Hippocampal formation (tissue), 2 donors: ENCODE measurements at places on chromosomes 3 and 15.
A peak's percentile ranks its signal among the peaks of the same experiment; 100 is the strongest.

GRCh38 chr15:66565741-66566144 lies at the start of gene LCTL:
Gene LCTL, minus strand, starts transcription at chr15:66565998. Its CDS starts 633 bp downstream, at chr15:66565365.
- DNase-seq: peak; percentile 8

- no peak for DNase-seq
These were observed 1.3 kb downstream of the CPNE4 start for GRCh38 chr3:132033471-132033870.

GRCh38 chr3:37974121-37975083 lies 16.2 kb upstream of the VILL start:
- DNase-seq: peak; percentile 36

DNA sequence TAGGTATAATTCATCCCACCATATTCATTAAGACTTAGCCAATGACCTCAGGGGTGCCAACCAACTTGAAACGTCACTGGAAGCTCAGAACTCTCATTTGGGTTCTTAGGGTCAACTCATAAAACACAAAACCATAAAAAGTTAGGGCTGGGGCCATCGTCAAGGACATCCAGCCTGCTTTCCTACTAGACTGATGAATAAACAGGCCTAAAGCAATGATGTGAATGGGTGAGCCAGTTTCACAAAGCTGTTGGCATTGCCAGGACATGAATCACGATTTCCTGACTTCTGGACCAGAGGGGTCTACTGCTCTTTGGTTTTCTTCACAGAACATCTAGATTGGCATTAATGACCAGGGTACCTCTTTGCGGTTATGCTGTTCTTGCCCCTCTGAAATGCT lies 64.7 kb downstream of the EOMES start:
- no peak for DNase-seq

DNA sequence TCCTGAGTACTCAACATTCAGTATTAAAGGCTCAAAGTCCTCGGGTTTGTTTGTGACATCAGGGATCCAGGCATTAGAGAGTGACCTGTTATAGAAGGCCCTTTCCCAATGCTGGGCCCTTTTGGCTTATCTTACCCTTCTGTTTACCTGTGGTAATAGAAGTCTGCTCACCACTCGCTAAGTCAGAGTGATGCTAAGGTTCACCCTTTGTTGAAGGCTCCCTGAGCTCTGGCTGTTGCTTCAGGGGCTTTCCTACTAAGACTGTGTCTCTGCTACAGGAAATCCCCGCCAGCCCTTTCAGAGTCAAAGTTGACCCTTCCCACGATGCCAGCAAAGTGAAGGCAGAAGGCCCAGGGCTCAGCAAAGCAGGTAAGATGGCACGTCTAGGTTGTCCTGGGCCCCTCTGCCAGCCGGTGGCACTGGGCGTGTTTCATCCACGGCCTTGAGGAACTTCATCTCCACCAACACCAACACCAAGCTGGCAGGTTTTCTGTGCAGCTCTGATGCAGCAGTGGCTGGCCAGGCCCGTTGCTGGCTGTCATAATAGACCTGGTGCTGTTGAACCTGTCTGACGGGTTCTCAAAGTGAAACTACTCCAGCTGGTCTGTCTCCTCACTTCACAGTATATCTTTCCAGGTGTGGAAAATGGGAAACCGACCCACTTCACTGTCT lies 99.1 kb downstream of the DNASE1L3 start:
- no peak for DNase-seq

GRCh38 chr3:45711931-45712330 lies 22.7 kb downstream of the SACM1L start:
- no peak for DNase-seq

DNA sequence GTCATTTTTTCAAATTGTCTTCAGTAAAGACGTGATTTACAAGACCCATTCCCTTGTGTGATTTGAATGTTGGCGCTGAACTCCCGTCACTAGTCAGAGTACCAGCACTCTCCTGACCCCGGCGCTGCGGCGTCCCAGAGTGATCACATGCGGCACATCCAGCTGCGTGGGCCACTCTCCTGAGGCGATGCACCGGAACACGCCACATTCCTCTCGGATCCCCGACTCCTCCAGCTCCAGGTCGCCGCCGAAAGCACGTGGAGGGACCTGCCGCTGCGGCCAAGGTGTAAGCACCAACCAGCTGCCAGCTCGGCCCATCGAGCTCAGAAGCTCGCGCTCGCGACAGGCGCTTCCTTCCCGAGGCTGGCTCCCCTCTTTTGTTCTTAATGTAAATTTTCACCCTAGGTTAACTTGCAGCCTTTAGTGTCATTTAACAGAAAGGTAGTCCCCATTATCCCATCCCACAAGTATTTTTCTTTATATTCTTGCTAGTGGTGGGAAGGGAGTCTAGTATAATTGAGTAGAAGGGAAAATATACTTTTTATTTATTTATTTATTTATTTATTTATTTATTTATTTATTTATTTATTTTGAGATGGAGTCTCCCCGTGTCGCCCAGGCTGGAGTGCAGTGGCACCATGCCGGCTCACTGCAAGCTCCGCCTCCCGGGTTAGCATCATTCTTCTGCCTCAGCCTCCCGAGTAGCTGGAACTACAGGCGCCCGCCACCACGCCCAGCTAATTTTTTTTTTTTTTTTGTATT lies 61.7 kb upstream of the VGLL3 start:
- no peak for DNase-seq

- no peak for DNase-seq
These were observed 152.9 kb downstream of the IL1RAP start for GRCh38 chr3:190666821-190667220.

- DNase-seq: no peak
These were observed 99.8 kb upstream of the PRR20G start for GRCh38 chr3:127387556-127388153.

GRCh38 chr3:94176988-94177745 lies 114.3 kb downstream of the NSUN3 start:
- DNase-seq: no peak

DNA sequence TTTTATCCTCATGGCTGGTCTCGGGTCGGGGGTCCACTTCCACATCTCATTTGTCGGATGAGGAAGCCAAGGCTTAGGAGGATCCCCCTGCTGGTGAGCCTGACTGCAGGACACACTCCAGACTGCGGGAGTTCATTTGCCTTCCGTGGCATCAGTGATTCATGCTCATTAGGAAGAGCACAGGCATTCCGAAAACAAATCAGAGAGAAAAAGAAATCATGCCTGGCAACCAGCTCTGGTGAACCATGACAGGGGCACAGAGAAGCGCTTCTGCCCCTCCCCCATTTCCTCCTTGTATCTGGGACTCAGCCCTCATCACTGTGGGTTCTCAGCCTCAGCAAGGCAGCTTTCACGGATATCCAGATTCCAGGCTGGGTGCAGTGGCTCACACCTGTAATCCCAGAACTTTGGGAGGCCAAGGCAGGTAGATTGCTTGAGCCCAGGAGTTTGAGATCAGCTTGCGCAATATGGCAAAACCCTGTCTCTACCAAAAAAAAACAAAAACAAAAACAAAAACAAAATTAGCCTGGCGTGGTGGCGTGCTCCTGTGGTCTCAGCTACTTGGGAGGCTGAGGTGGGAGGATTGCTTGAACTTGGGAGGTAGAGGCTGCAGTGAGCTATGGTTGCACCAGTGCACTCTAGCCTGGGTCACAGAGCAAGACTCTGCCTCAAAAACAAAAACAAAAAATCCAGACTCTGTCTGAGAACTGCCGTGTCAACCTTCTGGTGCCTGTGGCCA lies 28.4 kb downstream of the IRAK2 start:
- DNase-seq: no peak

DNA sequence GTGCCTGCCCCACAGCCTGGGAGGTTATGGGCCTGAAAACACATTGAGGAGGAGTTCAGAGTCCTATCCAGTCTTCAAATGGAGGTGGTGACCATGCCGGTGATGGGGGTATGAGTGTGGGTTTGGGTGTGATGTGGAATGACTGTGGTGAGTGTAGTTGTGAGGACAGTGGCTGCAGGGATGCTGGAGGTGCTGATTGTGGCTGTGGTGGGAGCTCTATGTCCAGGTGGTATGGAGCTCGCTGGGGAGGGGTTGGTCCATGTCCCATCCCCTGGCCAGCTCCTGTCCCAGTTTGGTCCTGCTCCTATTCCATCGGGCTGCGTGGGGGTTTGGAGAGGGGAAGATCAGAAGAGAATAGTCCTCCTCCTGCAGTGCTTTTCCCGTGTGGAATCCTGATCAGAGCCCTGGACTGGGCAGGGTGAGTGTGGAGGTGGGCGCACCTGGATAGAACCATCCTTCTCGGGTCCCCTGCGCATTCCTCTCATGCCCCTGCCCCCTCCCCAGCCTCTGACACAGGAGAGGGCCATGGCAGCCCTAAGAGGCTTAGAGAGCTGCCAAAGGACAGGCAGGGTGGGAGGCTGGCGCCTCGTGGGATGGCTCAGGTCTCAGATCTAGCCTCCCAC lies 23.0 kb upstream of the GOLGA6C start:
- no peak for DNase-seq

DNA sequence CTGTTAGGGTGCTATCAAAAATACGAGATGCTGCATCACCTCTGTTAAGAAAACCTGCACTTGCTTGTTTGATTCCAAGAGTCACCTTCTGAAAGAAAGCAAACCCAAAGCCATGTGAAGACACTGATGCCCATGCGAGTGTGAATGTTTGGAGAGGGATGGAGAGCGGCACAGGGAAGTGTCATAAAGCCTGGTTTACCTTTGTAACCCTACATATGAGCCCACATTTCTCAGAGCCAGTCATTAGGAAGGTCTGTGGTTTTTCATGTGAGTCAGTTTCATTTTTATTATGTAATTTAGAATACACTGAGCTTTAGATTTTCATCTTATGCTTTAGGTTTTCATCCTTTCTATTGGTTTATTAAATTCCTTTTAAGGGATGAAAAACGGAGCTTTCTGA lies 896.8 kb downstream of the ROBO1 start:
- DNase-seq: no peak

DNA sequence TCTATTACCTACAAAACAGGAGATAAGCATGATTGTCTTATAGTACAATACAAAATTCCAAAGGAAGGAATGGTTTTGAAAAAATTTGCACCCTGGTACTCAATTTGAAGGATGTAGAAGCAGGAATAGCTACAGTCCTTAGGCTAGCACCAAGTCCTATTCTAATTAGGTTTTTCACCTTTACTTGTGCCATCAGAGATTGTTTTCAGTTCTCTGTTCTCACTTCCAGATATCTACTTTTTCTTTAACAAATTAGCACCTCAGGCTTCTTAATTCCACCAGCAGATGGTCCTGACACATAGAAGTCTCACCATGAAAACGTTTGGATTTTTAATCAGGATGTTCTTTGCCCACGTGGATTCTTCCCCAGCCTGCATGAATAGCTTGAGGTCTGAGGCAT lies 43.8 kb downstream of the IL5RA start:
- no peak for DNase-seq

GRCh38 chr15:60535743-60536142 lies 56.8 kb upstream of the ICE2 start:
- no peak for DNase-seq

DNA sequence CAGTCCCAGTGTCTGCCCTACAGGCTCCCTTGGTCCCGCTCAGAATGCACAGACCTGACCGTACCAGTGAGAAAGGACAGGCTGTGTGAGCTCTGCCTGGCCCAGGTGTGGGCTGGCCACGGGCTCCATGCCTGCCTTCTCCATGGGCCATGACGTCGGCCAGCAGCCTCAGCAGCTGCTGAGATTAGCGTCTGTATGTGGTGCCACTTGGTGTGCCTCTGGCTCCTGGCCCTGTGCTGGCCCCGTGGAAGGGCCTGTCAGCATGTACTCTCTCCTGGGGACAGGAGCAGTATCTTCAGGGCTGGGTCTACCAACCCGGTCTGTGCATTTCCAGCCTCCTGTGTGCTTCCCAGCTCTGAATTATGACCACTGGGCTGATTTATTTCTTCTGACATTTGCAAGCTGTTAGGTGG lies 25.7 kb downstream of the KLF13 start:
- DNase-seq: no peak

DNA sequence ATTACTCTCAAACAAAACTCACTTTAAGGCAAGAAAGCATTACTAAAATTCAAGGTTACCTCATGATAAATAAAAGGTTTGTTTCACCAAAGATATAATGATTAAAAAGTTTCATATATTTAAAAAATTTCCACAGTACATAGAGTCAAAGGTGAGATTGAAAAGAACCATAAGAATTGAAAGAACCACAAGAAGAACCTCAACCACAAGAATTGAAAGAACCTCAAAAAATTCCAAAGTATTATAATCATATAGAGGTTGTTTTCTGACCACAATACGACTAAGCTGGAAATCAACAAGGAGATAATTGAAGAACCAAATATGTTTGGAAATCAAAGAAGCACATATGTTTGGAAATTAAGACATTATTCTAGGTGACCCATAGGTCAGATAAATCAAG lies 52.7 kb downstream of the SLC25A36 start:
- DNase-seq: no peak

DNA sequence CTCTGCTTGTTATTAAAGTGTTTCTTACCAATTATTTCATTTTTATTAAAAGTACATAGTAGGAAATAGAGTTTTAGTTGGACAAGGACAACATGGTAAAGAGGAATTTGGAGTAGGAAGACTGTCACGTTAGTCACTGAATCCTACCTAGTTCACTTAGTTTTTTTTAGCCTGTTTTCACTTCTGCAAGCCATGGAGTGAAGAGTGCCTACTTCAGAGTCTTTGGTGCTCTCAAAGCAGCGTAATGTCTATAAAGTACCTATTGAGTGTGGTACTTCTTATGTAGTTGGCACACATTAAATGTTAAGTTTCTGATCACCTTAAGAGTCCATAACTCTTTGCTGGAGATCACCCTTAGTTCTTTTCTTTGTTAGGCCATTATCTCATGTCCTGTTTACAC lies 78.7 kb downstream of the LPP start:
- no peak for DNase-seq

DNA sequence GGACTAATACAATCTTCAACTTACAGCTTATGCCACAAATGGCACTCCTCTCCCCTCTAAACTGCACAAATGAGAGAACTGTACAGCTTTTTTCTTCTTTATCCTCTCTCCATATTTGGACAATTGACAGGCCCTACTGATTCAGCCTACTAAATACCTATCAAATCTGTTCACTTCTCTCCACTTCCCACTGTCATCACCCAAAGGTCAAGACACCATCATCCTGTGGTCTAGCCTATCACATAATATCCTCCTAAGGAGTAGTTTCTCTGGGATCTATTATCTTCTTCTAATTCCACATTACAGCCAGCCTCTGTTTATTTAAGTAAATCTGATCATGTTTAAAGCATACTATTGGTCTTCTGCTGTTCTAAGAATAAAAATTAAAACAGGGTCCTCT lies 33.0 kb upstream of the SLC12A8 start:
- no peak for DNase-seq

DNA sequence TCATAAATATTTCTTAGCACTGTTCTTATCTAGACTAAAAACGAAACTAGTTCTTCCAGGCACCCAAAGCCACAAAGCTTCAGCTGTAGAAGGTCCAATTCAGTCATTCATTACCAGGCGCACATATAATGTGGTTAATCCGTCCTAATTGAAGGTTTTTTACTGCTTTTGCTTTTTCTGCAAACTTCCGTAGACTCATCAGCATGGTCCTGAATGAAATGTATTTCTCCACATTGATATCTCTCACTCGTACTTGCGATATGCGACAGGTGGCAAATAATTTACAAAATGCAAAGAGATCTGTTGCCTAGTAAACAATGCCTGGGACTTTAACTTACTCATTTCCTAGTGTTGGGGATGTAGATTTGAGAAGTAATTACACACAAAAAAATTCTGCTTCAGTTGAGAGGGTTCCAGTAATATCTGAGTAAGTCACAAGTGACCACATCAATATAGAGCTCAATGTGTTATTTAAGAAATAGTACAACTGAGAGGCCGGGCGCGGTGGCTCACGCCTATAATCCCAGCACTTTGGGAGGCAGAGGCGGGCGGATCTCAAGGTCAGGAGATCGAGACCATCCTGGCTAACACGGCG lies 75.0 kb upstream of the MBNL1 start:
- DNase-seq: no peak
